Peyer's patch (tissue), 4 donors: ENCODE measurements at places on chromosomes 11 and 22.

DNA sequence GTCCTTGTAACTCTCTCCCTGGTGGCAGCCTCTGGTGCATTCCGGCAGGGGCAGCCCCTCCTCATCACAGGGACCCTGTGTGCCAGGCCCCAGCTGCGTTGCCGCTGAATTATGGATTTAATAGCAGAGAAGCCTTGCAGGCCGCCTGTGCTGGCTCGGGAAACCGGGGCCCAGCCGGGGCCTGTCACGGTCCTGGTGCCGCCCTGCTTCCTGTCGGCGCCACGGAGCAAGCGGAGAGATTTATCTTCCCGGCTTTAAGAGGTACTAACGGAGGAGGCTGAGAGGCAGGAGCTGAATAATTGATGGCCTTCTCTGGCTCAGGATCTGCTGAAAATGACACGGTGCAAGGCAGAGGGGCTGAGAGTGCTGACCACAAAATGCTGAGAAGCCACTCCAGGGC, 54.0 kb upstream of the CCDC188 start:
- peaks cover 8% of the 10 kb centered on the region for H3K4me1 ChIP-seq
- H3K27ac ChIP-seq: no peak overlapping the region
- H3K27me3 ChIP-seq: no peaks in the 10 kb centered on the region
- no peaks in the 10 kb centered on the region for H3K36me3 ChIP-seq
- H3K4me3 ChIP-seq: no peak overlapping the region

- H3K4me3 ChIP-seq: no peak overlapping the region
- H3K27me3 ChIP-seq: no peaks in the 10 kb centered on the region
- H3K36me3 ChIP-seq: no peaks in the 10 kb centered on the region
- no peaks in the 10 kb centered on the region for H3K4me1 ChIP-seq
- no peak overlapping the region for H3K27ac ChIP-seq
Observed at GRCh38 chr22:41289671-41290070, 3.7 kb upstream of the RANGAP1 start.

- DNase-seq: no peak
- no peak overlapping the region for H3K27ac ChIP-seq
- H3K4me1 ChIP-seq: no peaks in the 10 kb centered on the region
- H3K36me3 ChIP-seq: no peaks in the 10 kb centered on the region
- H3K4me3 ChIP-seq: no peak overlapping the region
Observed at GRCh38 chr11:127651175-127651887, 650.8 kb upstream of the KIRREL3 start.

- DNase-seq: no peak
- peak overlapping the region; percentile 42 for H3K27ac ChIP-seq
- H3K4me3 ChIP-seq: no peak overlapping the region
- H3K36me3 ChIP-seq: no peaks in the 10 kb centered on the region
- no peaks in the 10 kb centered on the region for H3K27me3 ChIP-seq
Observed at GRCh38 chr22:37604875-37605274, 3.8 kb upstream of the GGA1 start.

- H3K4me3 ChIP-seq: peak overlapping the region; percentile 17
- H3K27ac ChIP-seq: peak overlapping the region; percentile 51
- no peak for DNase-seq
- H3K27me3 ChIP-seq: no peaks in the 10 kb centered on the region
- no peaks in the 10 kb centered on the region for H3K36me3 ChIP-seq
- H3K4me1 ChIP-seq: no peaks in the 10 kb centered on the region
Observed at GRCh38 chr11:78350091-78350645, 67.5 kb downstream of the GAB2 start.

DNA sequence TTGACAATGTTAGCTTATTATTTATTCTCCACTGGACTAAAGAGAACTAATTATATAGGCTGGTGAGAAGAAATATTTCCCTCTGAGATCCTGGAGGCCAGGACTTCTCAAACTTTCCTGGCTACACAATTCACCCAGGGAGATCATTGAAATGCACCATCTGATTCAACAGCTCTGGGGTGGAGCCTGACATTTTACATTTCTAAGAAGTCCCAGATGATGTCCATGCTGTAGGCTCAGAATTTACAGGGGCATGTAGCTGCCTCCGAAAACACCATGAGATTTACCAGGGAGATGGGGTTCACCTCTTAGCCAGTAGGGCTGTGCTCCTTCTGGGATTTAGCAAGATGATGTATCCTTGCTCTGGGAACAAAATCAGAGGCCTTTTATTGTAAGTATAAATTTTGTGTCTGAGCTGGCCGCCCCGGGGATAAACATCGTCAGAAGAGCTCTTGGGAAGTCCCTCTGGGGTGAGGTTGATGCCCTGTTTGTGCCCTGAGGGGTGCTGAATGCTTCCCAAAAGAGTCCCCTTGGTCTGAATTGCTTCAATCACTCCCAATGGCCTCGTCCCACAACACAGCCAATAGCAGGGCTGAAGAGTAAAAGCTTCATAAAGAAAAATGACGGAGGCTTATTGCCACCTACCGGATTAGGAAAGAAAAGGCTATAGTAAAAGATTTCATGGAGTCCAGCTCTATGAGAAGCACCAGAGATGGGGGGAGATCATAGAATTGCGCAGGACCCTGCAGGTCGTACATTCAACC, 33.4 kb upstream of the API5 start:
- H3K36me3 ChIP-seq: no peaks in the 10 kb centered on the region
- no peaks in the 10 kb centered on the region for H3K27me3 ChIP-seq
- H3K4me3 ChIP-seq: no peak overlapping the region

GRCh38 chr11:57069942-57070341, 81.2 kb downstream of the OR5AK2 start:
- H3K27me3 ChIP-seq: no peaks in the 10 kb centered on the region
- no peak for DNase-seq
- H3K27ac ChIP-seq: no peak overlapping the region
- no peaks in the 10 kb centered on the region for H3K36me3 ChIP-seq

DNA sequence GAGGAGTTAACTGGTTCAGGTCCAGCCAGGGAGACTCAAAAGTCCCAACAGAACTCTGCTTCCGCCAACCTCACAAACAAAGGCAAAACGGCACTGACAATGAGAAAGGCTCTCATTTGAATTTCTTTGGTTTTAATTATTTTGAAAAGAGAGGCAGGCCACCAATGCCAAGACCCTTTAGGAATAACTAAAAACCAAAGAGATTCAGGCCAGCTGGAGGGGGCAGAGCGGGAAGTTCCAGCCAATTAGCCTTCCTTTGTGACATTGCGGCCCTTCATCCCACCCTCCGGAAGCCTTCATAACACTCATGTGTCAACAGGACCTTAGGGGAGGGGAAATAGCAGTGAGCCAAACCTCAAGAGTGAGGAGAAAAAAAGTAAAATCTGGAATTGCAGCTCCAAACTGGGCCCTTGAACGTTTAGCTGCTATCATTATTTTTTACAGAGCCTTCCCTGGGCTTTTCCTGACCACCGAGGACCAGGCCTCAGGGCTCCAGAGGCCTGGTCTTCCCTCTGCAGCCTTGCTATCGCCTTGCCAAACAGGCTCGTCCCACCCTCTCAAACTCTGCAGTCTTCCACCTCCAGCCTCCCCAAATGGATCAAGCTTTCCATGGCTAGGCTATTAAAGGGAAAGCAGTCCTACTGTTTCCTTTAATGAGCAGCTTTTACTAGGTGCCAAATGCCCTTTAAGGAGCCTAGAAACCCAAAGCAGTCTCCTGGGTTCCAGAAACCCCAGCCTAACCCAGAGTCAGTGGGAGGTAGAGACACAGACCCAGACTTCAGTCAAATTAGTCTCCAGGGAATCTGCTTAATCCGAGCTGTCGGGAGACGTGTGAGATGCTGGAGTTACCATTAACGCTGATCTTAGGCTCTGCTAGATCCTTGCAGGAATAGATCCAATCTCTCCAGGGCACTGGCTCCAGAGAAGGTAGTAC, 114.2 kb downstream of the CCDC34 start:
- DNase-seq: no peak
- H3K4me1 ChIP-seq: no peaks in the 10 kb centered on the region

GRCh38 chr11:9617940-9618339, 44.5 kb downstream of the WEE1 start:
- no peak overlapping the region for H3K4me3 ChIP-seq
- H3K4me1 ChIP-seq: no peaks in the 10 kb centered on the region
- no peaks in the 10 kb centered on the region for H3K36me3 ChIP-seq
- DNase-seq: no peak
- H3K27me3 ChIP-seq: no peaks in the 10 kb centered on the region
